NK-92 treated with Interleukin-12 subunit alpha and Interleukin-12 subunit beta, amount 100 ng/mL, for 24 hours (cell line): ENCODE measurements at places on chromosomes 5 and 9.

DNA sequence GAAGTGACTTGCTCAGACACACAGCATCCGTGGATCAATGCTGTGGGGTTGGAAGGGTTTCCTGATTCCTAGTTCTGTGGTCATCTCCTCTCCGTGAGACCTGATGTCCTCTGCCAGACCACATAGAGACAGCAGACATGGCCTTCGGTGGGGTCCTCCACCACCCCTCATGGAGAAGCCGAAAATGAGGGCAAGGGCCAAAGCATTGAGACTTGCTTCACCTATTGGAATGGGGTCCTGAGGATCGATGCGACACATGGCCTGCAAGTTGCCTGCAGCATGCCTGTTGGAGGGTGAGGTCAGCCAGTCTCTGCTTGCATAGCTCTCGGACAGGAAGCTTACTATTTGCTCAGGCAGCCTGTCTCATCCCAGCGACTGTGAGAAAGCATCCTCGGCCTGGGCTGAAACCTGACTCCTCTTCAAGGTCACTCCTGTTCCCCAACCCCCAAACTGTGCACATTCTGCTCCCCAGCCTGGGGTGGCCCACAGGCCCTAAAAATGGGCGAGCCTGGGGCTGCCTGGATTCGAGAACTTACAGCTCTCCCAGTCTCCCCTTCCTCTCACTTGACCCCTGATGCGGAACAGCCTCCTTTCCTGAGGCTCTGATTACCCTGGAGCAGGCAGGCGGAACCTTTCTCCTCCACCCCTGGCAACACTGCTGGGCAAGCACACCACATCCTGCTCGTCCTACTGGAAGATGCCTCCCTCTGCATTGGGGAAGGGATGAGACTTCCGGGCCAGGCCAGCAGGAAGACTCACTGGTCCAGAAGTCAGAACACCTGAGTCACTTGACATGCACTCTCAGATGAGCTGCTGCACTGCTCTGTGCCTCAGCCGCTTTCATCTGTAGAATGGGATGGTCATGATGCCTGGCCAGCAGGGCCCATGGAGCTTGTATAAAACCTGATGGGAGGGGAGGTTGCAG, 186.9 kb downstream of the RGS3 start:
- DNase-seq = no peak

DNA sequence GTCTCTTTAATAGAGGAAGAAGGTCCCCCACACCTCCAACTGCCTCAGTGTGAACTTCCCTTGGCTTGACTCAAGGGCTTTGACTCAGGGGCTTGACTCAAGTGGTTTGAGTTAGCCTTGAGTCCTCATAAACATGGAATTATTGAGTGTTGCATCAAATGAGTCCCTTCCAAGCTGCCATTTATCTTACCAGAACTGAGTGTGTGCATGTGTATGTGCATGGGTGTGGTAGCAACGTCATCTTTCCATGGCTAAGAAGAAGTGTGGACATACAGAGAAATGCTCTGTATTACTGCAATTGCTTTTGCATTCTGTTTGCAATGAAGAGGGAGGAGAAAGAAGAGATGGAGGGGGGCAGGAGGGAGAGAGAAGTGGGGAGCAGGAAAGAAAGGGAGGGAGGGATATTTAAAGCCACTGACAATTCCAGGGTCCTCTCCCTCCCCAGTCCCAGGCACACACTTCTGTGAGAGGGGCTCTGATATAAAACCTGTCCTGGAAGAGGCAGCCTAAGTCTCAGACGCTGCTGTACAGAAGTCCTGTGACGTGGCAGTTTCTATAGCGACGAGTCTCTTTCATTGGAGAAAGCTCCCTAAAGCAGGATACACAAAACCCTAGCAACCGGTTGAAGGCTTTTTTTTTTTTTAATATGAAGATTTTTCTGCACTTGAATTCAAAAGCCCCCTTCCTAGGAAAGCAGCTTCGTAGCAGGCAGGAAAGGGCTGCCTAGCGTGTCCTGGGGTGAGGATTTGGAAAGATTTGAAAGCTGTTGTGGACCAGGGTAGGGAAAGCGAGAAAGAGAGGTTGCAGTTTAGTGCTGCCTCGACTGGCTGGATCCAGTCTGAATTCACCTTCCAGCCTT, 93.3 kb upstream of the MAP1B start:
- no peak for DNase-seq

- DNase-seq = no peak
Measured at GRCh38 chr9:31824860-31825259, 559.6 kb upstream of the ACO1 start.

DNA sequence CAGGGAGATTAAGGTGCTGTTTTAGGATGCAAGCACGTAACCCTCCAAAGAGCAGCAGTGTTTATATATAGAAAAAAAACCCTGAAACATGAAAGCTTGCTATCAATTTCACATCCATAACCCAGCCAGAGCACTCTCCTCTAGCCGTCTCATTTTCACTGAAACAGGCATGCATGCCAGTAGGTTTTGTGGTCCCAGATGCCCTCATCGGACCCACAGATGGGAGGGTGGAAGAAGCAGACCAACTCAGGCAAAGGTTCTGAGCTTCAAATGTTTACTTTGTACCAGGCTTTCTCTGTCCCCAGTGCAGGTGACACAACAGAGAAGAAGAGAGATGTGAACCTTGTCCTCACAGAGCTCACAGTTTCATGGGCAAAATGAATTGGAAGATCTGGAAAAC, 127.4 kb upstream of the ATP10B start:
- DNase-seq = no peak

DNA sequence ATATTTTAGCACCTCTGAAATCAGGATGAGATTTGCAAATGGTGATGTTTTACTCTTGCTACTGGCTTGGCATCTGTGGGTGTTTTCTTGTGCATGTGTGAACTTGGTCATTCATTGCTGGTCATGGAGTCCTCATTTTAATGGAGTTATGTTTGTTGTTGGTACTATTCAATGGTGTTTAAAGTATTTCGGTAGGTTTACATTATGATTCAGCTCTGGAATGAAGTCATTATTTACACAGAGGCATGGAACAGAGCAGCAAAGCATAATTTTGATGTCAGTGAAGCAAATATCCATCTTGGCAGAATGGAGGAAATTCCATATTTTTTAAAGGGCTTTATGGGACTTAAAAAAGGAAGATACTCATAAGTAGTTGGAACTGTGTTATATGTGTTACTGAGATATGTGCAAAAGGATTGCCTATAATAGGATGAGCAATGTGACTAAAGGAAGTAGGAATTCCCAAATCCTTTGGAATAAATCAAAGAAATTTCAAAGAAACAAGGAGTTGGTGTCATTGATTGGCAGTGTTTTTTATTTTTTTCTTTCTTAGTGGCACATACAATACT, 147.4 kb downstream of the ACTBL2 start:
- DNase-seq = no peak
